ENCODE measurements at places on chromosomes 16 and 17.
A peak's percentile ranks its signal among the peaks of the same experiment; 100 is the strongest.

DNA sequence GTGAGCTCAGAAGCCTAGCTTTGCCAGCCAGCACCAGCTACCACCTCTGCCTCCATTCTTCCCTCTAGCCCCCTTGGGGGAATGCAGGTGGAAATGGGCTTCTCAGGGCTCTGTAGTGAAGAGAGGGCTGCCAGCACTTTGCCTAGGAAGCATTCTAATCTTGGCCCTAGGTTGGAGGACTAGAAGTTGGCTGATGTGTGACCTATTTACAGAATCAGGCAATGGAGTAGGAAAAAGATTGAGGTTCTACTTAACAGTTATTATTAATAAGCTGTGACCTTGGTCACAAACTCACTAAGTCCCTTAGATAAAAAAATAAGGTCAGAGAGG, 19.9 kb downstream of the DHX38 start:
- no peak for DNase-seq

DNA sequence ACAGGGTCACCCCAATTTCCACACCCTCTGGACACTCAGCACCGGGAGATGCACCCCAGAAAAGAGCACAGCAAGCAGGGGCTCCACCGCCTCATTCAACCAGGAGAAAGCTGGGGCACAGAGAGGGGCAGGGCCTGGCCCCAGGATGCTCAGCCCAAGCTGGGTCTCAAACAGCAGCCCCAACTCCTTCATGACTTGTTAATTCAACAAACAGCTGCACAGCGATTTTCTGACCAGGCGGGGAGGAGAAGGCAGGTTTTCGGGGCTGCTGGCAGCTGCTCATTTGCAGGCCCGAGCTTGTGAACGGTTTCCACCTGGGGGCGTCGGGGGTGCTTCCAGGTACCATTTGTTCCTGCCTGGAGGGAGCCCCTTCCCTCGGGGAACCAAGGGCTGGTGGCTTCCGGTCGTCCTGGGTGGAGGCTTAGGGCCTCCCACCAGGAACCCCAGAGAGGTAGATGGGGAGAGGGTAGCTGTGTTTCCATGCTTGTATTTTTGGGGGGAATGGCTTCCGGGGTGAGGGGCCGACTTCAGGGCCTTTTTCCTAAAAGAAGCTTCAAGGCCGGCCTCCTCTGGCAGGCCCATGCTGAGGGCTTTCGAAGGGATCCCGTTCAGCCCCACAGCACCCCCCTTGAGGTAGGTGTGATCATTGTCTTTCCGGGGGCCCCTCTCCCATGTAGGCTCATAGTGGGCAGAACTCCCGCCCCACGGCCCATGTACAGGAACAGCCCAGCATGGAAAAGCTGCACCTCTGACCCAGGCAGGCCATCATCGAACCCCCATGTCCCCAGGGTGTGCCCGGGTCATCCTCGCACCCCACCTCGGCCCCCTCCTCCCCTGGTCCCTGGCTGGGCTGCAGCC, 191.6 kb upstream of the GSE1 start:
- DNase-seq: no peak

GRCh38 chr17:82978765-82979349, 100.6 kb upstream of the METRNL start:
- no peak for DNase-seq

- DNase-seq: no peak
Observed at GRCh38 chr17:43974382-43975266, 20.9 kb upstream of the PYY start.

- DNase-seq: no peak
Observed at GRCh38 chr17:76953946-76954345, 85.7 kb downstream of the MGAT5B start.

- peak; percentile 77 for DNase-seq
Observed at GRCh38 chr17:7340179-7340578, 3.9 kb downstream of the ACAP1 start.

DNA sequence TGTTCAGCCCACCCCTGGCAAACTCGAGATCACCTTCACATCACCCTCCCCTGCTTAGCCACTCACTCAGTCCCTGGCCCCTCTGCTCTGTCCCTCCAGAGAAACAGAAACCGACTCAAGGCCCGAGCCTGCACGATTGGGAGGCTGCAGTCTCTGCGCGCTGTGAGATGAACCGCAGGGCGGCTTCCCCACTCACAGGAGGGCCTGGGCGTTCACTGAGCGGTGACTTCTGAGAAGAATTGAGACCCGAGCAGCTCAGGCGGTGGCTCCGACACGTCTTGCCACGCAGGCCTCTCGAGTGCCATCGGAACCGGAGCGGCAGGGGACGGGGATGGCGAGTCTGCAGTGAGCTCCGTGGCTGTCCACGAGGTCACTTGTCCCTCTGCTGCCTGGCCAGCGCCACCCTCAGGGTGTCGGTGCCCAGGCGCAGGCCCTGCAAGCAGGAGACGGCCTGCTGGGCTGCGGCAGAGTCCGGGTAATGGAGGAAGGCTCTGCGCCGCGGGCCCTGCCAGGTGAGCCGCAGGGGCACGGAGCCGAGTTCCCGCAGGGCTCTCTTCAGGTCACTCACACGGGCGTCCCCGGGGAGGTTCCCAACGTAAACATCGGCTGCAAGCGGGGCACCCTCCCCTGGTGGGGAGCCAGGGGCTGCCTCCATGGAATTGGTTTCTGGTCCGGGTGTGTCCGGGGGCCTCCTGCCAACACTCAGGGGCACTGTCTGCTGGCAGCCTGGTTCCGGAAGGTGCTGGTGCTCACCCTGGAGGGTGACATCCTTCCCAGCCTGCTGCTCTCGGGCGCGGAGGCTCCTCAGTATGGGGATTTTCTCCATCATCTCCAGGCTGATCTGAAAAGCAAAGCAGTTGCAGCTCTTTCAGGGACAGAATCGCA, 21.6 kb downstream of the FOXF1 start:
- no peak for DNase-seq

- DNase-seq: no peak
Observed at GRCh38 chr16:57036945-57037344, 47.6 kb downstream of the NLRC5 start.

DNA sequence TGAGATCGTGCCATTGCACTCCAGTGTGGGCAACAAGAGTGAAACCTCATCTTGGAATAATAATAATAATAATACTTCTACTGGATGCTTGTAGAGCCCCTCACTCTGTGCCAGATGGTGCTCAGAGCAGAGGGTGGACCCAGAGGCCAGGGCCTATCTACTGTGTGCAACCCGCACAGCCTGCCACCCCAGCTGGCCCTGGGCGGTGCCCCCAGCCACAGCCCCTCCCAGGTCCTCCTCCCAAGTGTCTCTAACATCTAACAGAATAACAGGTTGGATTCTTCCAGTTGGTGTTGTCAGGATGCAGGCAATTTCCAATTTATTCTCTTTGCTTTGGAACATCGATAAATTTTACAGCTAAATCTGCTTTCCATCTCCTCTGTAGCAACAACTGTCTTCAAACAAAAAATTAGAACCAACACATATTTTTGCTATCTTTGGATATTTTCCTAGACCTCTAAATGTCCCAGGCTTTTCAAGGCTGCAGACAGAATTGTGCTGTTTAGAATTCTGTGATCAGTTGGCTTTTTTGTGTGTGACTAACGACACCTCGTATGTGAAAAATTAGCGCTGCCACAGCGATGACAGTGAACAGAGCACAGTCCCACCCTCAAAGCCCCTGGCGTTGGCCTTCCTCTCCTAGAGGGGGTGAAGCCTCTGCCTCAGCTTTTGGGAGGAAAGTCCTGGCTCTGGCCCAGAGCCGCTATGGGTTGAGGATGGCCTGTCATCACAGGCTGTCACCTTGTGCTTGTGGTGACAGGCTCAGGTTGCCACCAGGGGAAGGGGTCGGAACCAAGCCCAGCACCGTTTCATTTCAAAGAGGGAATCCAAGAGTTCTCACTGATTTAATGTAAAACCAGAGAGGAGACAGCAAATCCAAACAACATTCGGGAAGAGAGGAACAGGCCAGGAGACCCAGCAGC, 7.6 kb upstream of the EVPL start:
- no peak for DNase-seq

- DNase-seq: no peak
Observed at GRCh38 chr17:76356803-76357456, 3.2 kb upstream of the PRPSAP1 start.

- DNase-seq: no peak
Observed at GRCh38 chr17:73863761-73864535, 219.7 kb upstream of the SDK2 start.

DNA sequence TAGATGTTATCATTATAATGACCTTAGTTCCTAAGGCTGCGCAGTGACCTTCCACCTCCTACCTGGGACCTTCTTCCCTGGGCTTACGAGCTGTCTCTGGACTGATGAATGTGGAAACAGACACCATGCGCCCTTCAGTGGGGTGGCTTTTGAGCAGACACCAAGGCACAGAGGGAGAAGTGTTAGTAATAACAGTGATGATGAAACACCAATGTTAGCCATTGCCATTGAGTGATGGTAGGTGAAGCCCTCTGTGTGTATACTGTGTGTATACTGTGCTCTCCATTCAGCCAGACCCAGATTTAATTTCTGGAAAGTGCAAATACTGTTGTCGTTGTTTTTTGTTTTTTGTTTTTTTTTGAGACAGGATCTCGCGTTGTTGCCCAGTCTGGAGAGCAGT, 44.5 kb downstream of the CLEC16A start:
- no peak for DNase-seq

DNA sequence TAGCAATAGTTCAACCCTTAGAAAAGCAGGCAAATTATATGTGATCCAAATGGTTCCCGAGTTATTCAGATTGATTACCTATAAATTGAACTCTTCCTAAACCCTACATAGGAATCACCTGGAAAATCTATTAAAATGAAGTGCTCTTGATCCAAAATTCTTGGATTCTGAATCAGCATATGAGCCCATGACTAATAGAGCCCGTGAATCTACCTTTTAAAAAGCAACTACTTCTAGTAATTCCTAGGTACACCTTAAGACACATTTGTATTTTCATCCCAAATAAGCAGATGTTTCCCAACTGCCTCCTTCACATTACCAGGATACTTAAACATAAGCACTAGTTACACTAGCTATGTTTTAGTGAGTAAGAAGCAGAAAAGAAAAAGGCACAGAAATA, 1171.0 kb upstream of the GOT2 start:
- no peak for DNase-seq

DNA sequence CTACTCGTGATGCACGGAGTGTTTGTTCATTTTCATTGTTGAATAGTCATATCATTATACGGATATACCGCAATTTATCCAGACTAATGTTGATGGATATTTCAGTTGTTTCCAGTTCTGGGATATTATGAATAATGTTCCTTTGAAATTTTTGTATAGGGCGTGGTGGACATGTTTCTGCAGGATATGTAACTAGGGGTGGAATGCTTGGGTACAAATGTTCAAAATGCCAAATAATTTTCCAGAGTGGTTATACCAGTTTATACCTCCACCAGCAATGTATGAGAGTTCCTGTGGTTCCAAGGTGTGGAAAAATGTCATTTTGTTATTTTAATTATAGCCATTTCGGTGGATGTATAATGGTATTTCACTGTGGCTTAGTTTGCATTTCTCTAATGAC, 53.6 kb downstream of the NUP88 start:
- DNase-seq: no peak

GRCh38 chr17:28160610-28161009, 118.1 kb downstream of the NLK start:
- DNase-seq: no peak

- DNase-seq: no peak
Observed at GRCh38 chr16:64541621-64542020, 580.2 kb downstream of the CDH11 start.

DNA sequence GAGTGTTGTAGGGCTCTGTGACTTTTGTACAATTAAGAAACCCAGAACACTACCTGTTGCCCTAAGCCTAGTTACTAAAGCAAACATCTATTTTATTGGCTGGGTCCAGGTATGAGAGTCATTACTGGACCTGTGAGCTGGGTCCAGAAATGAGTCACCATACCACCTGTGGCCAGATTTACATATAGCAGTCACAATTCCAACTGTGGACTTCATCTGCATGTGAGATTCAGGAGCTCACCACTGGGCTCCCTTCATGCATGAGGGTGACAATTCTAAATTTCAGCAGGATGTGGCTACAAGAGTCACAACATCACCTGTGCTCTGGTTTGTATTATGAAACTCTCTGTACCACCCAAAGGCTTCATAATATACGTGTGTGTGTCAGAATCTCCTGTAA, 2038.0 kb downstream of the TP53TG3F start:
- no peak for DNase-seq

- no peak for DNase-seq
Observed at GRCh38 chr17:73706858-73707257, 62.6 kb upstream of the SDK2 start.

DNA sequence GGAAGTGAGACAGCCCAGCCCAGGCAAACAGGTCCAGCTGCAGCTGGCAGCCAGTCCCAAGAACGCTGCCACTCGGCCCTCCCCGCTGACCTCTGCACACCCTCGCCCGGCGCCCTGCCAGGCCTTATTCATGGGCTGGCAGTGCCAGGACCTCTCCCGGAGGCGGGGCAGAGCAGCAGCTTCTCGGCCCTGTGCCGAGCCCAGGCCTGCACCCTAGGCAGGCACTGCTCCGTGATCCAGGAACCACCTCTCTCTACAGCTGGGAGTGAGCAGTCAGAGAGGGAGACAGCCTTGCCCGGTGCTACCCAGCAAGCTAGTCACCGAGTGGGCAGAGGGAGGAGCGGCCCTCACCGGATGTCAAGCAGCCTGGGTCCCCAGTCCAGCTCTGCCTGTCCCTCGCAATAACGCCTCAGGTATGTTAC, 79.9 kb upstream of the CBX4 start:
- DNase-seq: peak; percentile 96

GRCh38 chr17:72714357-72714966, 378.0 kb downstream of the SLC39A11 start:
- DNase-seq: no peak

- no peak for DNase-seq
Observed at GRCh38 chr16:81661082-81661481, 118.0 kb upstream of the PLCG2 start.
